ENCODE measurements at places on chromosomes 16 and 17.

DNA sequence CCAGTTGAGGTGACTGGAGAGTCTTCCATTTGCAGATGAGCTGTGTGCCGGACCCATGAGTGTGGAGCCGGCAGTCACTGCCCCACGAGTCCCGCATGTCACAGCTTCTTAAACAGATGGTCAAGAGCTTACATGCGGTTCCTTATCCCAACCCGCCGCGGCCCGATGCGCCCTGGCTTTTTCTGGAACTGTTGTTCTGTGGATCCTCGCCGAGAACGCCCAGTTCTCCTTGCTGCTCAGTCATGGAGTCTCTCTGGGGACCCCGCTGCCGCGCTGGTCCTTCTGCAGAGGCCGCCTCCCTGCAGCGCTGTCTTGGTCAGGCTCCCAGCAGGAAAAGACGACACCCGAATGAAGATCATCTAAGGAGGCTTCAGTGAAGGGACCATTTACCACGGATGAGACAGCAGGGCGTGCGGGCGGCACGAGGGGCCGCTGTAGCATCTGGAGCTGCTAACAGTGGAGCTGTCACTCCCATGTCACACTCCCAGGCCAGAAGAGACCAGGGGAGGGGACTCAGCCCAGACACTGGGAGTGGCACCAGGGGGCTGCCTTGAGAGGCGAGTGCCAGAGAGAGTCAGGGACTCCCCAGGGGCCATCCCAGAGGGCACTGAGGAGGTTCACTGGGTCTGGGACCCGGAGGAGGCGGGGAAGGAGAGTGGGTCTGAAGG lies 10.8 kb upstream of the LGALS3BP start:
- DNase-seq, result peak; percentile 24

GRCh38 chr17:64788286-64789060 lies 126.4 kb upstream of the SMURF2 start:
- no peak for DNase-seq

- DNase-seq, result no peak
Observed at GRCh38 chr17:57682701-57683100, 62.4 kb downstream of the CCDC182 start.

GRCh38 chr17:3485481-3486068 lies 9.8 kb downstream of the ASPA start:
- DNase-seq, result no peak

- DNase-seq, result no peak
Observed at GRCh38 chr16:89157778-89158177, 13.8 kb upstream of the CDH15 start.

- DNase-seq, result no peak
Observed at GRCh38 chr16:35252356-35252936, 1793.0 kb downstream of the TP53TG3F start.

DNA sequence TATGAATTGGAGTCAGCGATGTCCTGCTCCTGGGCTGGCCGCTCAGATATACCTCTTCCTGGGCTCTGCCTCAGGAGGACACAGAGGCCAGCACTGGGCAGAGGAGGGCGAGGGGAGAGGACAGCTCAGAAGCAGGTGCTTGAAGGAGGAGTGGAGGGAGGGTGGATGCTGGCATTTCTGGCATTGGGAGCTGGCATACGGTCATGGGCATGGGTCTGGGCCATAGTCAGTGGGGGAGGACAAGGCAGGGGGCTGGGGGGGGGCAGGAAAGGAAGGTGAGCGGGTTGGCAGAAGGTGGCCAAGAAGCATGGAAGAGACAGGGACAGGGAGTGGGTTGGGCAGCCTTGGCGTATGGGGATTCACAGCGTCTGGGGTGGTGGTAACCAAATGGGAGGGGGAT lies 16.7 kb upstream of the RAP1GAP2 start:
- no peak for DNase-seq

- DNase-seq, result no peak
Observed at GRCh38 chr17:3976675-3977171, 12.5 kb upstream of the ATP2A3 start.

- no peak for DNase-seq
Observed at GRCh38 chr17:51354936-51355335, 94.6 kb downstream of the UTP18 start.

GRCh38 chr16:79098907-79099306 lies 501.6 kb downstream of the MAF start:
- DNase-seq, result no peak

DNA sequence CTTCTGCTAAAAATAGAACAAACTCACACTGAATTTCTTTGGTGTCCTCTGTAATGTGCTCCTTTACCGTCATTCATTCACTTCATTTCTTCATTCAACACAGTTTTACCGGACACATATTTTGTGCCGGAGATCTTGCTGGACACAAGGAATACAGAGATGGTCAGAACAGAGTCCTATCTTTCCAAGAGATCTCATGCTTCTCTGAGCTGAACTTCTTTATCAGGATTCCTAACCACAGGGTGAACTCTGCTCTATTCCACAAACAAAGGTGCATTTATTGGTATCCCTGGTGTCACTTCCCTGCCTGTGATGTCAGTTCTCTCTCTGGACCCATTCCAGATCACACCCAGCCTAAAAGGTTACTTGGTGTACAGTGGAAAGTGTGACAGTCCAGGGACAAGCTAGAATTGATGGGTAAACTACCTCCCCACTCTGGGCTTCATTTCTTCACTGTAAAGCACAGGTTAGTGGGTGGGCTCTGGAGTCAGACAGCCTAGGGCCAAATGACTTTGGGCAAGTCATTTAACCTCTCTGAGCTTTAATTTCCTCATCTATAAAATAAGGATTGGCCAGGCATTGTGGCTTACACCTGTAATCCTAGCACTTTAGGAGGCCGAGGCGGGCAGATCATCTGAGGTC lies 4.2 kb downstream of the IFI35 start:
- DNase-seq, result no peak
